Stimulated activated CD4-positive, alpha-beta T cell treated with anti-CD3 and anti-CD28 coated beads, Interleukin-15, amount 100 ng/mL, for 48 hours (primary cell): ENCODE measurements at places on chromosomes 6 and 20.

- no peak for DNase-seq
Measured at GRCh38 chr6:161226009-161226964, 47.6 kb downstream of the AGPAT4 start.

DNA sequence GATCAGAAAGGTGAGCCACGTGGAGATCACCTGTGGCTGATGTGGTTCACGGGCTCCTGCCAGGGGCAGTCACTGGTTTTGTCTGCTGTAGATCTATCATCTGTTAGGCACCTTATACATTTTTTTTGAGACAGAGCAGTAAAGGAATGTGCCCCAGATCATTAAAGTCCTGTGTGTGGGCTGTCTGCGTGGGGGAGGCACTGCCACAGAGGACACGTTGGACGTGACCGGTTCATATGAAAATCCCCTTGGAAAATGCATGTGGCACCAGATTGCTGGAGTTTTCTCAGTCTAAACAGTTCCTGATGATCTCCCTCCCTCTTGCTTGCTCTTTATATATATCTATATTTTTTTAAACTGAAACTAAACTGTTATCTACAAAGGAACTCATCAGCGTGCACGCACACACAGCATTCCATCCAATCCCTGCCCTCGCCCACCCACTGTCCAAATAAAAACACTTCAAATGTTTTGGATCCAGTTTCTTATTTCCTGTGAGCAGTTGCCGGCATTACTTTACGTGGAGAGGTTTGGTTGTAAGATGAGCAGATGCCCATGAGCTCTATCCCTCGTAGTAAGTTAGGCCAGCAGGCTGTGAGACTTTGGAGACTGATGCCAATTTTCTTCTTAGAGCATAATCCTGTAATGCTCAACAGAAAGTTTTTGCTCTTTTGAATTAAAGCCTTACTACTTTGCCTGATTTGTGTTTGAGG lies 161.6 kb upstream of the EXOC2 start:
- DNase-seq: no peak

GRCh38 chr6:66948106-66948505 lies 1241.1 kb upstream of the EYS start:
- no peak for DNase-seq

DNA sequence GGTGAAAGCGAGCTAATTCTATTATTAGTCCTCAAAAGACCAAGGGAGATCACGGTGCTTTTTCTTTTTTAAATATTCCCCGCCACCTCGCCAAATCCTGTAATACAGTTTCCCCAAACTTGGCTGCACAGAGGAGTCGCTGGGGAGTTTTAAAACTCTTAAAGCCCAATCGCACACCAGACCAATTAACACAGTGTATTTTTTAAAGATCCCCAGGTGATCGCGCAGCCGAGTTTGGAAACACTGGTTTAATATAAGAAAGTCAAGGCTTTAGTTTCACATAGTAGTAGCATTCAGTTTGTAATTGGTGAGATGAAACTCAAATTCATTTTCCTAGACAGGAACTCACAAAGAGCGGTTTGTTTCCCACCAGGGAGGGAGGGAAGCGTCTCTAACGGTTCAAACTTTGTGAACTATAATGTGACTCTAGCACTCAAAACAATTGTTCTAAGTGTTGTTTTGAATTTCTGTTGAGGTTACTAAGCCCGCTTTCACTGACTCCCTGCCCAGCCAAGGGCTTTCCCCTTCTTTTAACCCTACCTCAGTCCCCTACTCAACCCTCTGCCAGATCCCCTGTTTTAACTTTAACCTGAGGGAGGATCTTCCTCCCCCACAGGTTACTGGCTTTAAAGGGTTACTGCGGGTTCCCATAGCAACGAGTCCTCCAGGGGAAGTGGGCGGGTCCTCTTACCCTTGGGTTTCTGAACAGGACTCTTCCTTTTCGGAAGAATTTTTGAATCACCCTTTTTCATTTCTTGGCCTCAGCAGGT lies 25.7 kb upstream of the BTBD3 start:
- peak; percentile 45 for DNase-seq

GRCh38 chr6:95802978-95803377 lies 212.8 kb upstream of the FUT9 start:
- DNase-seq: no peak

GRCh38 chr6:161137839-161138542 lies 135.9 kb downstream of the AGPAT4 start:
- DNase-seq: no peak

DNA sequence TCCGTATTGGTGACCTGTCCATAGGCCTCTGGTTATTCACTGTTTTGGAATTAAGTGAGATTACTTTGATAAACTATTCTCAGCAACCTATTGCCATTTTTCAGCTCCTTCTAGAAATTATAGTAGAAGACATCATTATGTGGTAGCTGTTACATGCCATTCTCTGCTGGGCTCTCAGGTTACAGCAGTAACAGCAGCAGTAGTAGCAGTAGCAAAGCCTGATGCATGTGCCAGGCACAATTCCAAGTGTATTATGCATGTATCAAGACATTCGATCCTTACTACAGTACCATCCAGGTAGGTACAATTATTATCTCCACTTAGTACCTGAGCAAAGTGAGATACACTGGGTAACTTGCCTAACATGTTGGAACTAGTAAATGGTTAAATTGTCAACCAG lies 74.3 kb downstream of the RPS12 start:
- DNase-seq: no peak

- no peak for DNase-seq
Measured at GRCh38 chr6:29227235-29227634, 56.5 kb downstream of the OR2J2 start.

DNA sequence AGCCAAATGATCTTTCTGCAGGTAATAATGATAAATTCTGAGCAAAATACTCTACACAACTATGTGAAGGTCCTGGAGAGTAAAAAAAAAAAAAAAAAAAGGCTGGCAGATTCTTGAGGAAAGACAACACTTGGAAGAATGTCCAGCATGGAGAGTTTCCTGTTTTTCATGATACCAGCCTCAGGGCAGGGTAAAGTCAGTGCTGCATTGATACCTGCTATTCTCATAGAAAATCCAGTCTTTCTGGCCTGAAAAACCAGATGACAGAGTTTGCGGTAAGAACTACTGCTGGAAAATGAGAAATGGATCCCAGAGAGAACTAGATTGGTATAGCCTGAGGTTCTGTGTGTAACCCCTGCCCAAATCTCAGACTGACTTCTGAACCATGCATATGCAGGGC lies 89.1 kb downstream of the AFG1L start:
- DNase-seq: no peak

DNA sequence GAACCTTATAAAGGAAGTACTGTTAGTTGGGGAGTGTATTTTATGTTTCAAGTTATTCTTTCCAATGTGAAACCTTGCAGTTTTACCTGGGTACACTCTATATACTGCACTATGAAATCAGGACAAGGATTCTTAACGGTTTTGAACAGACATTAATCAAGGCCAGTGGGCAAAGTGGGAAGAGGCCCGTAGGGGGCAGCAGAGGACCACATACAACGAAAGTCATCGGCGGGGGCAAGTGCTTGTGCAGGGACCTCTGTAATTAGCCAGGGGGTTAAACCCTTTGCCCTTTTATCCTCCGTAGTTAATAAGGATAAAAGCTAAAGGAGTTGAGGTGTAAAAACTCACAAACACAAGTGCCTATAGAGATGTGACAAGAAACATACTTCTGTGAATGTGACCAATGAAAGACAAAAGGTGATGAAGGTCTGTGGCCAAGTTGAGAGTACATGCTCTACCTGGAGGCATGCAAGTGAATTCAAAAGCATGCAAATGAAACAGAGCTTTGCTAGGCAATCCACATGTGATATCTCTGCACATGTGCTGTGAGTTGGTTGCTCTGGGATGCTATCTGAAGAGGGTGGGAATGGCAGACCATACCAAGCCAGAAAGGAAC lies 392.7 kb upstream of the MAN1A1 start:
- peak; percentile 48 for DNase-seq

- DNase-seq: no peak
Measured at GRCh38 chr6:135701426-135701825, 150.1 kb upstream of the PDE7B start.
